ENCODE measurements at places on chromosomes 1 and 21. TPM values are rescaled to one million over a fixed set of nuclear protein-coding genes. Genes with fewer than 3 reads are reported as not detected.

The FYB2 gene
- not detected for total RNA-seq

GRCh38 chr1:84582802-84583587 lies 8.8 kb upstream of the CTBS start:
- DNase-seq: no peak

DNA sequence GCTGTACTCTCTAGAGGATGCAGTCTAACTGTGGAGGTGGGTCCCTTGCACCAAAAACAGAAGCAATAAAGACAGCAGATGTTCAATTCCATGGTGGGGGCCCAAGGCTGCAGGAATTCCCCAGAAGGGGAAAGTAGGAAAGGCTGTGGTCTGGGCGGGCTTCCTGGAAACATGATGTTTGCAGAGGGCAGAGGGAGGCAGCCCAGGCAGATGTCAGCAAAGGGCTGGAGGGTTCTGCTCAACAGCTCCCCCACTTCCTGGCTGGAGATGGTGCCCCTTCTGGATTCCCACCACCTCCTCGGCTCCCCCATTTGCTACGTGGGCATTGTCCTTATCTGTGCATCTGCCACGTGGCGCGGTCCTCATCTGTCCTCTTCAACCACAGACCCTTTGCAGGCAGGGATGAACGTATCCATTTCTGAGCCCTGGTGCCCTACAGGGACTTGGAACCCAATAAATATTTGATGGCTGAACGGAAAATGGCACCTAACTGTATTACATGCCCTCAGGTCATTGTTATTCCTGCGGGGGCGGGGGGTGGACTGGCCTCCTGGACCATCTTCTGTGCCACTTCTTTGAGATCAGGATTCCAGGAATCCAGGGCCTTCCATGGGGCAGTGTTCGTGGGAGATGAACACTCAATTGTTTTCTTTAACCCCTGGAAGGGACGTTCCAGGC lies 8.4 kb upstream of the GUCA2B start:
- no peak for DNase-seq

GRCh38 chr1:75954586-75954985 lies 22.4 kb upstream of the ASB17 start:
- DNase-seq: no peak

- DNase-seq: peak; percentile 86
Observed at GRCh38 chr1:7549277-7550161, 221.6 kb upstream of the VAMP3 start.

- no peak for DNase-seq
Observed at GRCh38 chr1:76142771-76143540, 68.4 kb downstream of the ST6GALNAC3 start.

GRCh38 chr1:21318714-21319159 lies 28.5 kb upstream of the ECE1 start:
- peak; percentile 77 for DNase-seq

The TAS1R1 gene
- total RNA-seq: not detected

The C8B gene
- not detected for total RNA-seq

DNA sequence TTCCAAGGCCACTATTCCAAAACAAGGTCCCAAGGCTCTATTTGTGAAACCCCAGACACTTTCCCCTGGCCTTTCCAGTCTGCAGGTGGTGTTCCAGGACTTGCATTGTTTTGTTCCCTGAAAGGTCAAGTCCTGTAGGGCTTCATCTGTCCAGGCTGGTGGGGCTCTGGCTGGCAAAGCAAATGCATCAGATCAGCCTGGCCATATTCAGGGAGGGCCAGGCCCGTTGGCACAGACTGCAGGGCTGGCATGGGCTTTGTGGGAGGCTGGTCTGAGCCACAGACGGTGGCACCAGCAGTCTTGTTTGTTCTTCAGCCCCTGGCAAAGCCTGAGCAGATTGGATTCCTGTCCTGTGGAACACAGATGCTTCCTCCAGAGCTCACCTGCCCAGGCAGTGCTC lies 93.0 kb downstream of the SPATA46 start:
- no peak for DNase-seq

- DNase-seq: no peak
Observed at GRCh38 chr1:58931756-58932155, 147.9 kb upstream of the JUN start.

The OLIG1 gene
- not detected for total RNA-seq

- no peak for DNase-seq
Observed at GRCh38 chr1:115640384-115640783, 1.4 kb upstream of the VANGL1 start.

The RGS8 gene
- total RNA-seq: not detected

GRCh38 chr1:162587347-162587746 lies 25.8 kb downstream of the UAP1 start:
- no peak for DNase-seq

The MYOG gene
- not detected for total RNA-seq

DNA sequence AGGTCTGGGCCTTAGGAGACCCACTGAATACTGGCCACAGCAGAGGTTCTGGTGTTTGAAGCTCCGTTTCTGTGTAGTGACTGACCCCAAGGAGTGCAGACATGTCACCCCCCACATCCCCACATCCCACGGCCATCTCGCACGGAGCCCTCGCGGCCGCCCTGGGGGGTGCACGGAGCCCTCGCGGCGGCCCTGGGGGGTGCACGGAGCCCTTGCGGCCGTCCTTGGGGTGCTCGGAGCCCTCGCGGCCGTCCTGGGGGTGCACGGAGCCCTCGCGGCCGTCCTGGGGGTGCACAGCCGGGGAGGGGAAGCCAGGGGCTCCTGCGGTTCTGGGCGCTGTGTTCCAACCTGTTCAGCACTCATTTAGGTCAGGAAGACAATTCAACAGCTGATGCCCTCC lies 68.4 kb downstream of the SCCPDH start:
- no peak for DNase-seq

The PRAMEF33 gene
- total RNA-seq: not detected

DNA sequence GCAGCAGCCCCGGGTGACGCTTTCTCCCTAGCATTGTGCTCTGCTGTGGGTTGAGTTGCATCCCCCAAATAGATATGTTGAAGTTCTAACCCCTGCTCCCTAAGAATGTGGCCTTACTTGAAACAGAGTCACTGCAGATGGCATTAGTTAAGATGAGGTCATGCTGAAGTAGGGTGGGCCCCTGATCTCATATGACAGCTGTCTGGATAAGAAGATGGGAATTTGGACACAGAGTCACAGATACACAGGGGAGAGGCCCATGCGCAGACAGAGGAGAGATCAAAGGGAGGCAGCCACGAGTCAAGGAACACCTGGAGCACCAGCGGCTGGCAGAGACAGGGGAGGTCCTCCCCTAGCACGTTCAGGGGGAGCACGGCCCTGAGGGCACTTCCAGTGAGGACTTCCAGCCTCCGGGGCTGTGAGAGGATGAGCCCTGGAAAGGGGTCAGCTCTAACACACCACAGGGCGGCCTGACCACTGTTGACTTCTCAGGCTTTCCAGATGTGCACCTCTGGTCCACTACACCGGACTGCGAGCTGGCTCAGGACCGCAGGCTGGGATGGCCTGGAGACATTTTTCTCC lies 46.4 kb downstream of the ABCG1 start:
- no peak for DNase-seq

GRCh38 chr1:63537940-63538339 lies 14.6 kb downstream of the EFCAB7 start:
- DNase-seq: no peak

DNA sequence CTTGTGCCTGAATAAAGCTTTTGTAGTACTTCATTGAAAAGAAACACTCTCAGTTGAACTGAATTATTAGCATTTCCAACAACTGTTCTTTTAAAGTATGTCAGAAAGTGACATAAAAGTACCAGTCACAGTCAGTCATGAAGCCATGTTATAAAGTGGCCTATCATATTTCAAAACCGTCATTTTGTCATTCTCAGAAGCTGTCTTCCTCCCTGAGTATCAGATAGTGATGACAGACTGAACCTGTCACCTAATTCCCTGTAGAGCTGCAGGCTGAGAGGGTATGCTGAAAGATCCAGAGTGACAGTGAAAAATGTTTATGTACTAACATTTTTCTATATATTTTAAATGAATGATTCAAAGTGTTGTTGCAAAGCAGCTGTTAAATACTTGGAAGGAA lies 1121.7 kb upstream of the PRMT6 start:
- DNase-seq: no peak

GRCh38 chr1:209326831-209327230 lies 256.7 kb upstream of the CAMK1G start:
- no peak for DNase-seq

DNA sequence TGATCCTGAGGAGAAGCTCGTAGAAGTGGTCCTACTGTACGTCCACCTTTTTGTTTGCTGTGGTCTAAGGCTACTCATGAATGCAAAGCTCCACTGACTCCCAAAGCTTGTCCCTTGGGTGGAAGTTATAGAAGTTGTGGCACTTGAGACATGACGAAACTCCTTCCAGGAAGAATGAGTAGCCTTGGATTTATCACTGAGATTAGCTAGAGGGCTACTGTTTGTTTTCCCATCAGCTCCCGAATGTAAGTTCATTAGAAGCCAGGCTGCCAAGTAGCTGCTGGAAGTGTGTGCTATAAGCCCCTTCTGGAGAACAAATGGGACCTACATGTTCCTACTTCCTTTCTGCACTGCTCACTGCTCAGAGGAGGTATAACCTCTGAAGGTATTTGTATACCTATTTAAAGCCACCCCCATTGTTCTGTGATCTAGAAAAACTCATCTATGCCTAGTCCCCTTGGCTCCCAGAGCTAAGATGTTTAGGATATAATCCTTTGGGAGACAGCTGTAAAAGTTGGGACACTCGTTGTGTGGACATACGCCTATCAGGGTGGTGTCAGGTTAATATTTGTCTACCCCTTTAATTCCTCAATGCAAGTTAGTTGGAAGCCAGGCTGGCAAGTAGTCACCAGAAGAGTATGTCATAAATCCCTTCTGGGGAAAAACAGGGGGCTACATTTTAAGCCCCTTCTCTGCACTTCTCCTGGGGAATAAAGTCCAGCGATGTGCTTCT lies 72.9 kb downstream of the SCMH1 start:
- DNase-seq: no peak

DNA sequence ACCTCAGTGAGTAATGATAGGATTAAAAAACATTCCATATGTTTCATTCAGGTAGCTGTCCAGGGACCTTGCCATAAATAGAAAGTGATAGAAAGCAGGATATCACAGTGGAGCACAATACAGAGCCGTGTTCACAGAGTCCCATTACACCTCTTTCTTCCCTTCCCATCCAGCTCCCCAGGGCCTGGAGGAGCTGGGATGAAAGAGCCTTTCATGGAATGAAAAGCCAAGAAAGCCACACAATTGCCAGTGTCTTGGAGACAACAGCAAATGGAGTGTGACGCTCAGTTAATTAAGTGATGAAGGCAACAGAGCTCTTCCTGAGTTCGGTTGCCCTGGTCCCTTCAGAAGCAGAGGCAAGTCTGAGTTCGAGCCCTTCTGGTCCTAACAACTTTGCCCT lies 387.3 kb upstream of the PLXNA2 start:
- DNase-seq: no peak

The TNFAIP8L2 gene
- not detected for total RNA-seq
